Activated naive CD4-positive, alpha-beta T cell treated with anti-CD3 and anti-CD28 coated beads, Interleukin-2, amount 50 U/mL, for 16 hours (primary cell): ENCODE measurements at places on chromosomes 7 and 10.
A peak's percentile ranks its signal among the peaks of the same experiment; 100 is the strongest.

GRCh38 chr10:62243647-62243997 is 25.0 kb downstream of the RTKN2 start:
- DNase-seq, result no peak

- peak; percentile 55 for DNase-seq
Measured at GRCh38 chr7:24573554-24574338, 494 bp downstream of the PALS2 start.

GRCh38 chr7:143355450-143356385 is 6.8 kb downstream of the FAM131B start:
- no peak for DNase-seq

- no peak for DNase-seq
Measured at GRCh38 chr7:132134814-132135445, 441.3 kb downstream of the PLXNA4 start.

DNA sequence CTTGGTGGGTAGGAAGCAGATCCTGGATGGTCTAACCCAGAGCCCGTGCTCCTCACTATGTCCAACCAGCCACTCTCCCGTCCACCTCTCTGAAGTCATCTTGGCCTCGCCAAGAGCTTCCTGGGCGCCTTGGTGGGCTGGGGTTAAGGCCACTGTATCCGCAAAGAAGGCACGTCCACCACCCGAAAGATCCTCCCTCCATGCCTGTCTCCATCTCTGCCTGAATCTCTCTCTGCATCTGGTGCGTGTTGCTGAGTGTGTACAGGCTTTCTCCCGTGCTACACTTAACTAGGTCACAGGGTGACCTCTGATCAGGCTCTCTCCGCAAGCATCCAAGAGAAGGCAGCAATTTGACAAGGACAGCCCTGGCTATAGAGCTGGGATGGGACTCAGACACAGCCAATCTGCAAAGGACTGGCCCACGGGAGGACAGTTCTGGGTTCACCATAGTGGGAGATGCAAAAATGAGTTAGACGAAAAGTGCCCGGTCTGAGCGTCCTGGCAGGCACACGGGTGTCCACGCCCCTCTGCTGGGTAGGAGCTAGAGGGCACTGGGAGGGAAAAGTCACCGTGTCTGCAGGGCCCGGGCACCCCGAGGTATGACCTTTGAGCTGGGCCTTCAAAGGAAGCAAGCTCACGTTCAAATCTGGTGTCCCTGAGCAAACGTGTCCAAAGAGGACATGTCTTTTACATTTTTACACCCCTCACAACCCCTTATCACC is 9.4 kb upstream of the RFC2 start:
- no peak for DNase-seq

- no peak for DNase-seq
Measured at GRCh38 chr10:48478980-48479811, 125.7 kb downstream of the ARHGAP22 start.

DNA sequence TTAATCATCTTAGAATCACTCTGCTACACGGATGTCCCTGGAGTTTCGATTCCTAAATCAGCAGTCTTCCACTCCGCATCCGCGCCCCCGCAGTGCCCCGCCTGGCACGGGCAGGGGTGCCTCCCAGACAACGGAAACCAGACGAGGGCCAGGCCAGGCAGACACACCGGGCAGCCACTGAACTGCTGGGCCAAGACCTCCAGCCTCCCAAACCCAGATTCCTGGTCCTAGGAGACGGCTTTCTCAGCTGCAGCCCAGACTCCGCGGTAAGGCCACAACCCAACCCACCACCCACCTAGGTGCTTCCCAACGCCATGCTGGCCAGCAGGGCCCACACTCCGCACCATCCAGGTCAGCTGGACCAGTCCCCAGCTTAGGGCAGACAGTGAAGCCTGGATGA is 33.2 kb downstream of the MAD1L1 start:
- no peak for DNase-seq

DNA sequence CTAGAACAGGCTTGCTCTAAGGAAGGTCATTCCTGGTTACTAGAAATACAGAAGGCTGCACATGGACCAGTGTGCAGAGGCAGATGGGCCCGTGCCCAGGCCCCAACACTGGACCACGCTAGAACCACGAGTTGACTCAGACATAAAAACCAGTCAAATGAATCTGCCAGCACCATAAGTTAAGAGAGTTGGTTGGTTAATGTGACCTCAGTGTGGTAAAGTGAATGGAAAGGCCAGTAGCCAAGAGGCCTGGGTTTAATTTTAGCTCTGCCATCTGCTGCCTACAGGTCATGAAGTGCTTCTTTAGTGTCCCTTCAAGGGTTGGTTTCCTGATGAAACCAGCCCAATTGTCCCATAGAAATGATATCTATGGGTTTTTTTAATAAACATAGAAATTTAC is 329.6 kb upstream of the NRP1 start:
- DNase-seq, result no peak

DNA sequence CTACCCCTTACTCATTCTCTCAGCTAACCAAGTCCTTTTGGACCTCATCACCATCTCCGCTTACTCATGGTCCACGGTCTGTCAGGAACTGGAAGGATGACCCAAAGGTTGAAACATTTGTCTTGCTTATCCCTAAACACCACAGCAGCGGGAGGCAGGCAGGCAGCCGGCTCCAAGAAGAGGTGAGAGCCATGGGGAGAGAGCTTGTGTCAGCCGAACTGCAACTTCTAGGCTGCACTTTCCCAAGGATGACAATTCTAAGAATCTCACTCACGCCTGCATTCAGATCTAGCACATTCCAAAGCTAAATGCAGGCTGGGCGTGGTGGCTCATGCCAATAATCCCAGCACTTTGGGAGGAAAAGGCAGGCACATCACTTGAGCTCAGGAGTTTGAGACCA is 86.0 kb downstream of the SPDYE5 start:
- DNase-seq, result no peak

- DNase-seq, result no peak
Measured at GRCh38 chr10:43091846-43092245, 15.0 kb downstream of the RET start.

- DNase-seq, result no peak
Measured at GRCh38 chr10:132439025-132439388, 42.0 kb downstream of the PWWP2B start.
